A549 treated with dexamethasone at 1 μM for 4 hours (cell line): ENCODE measurements at places on chromosomes 5 and 9. TPM values are rescaled to one million over a fixed set of nuclear protein-coding genes. Genes with fewer than 3 reads are reported as not detected.

Gene SLC6A3
- total RNA-seq = 0.74 to 1.5 TPM (median 1.2 TPM) in 5 replicates

Gene PCDHGB4
- total RNA-seq = 0.50 to 1.2 TPM (median 0.97 TPM) in 5 replicates

Gene KIAA1191
- 76.4 to 94.0 TPM (median 92.3 TPM) in 5 replicates for total RNA-seq

Gene EPB41L4A
- total RNA-seq = 3.7 to 4.2 TPM (median 3.7 TPM) in 5 replicates

Gene ADCY2
- not detected in 5 replicates for total RNA-seq

Gene NUDT12
- total RNA-seq = 1.4 to 1.9 TPM (median 1.6 TPM) in 5 replicates

Gene ADRA1B
- 15.9 to 25.1 TPM (median 21.9 TPM) in 5 replicates for total RNA-seq

Gene PCDHB9
- 0.02 to 0.07 TPM in 2 of 5 replicates, not detected in the others for total RNA-seq

Gene IFNA4
- not detected in 5 replicates for total RNA-seq

Gene C9orf43
- total RNA-seq = 0.45 to 0.63 TPM (median 0.60 TPM) in 5 replicates

Gene WDR38
- total RNA-seq = 0.07 to 0.28 TPM (median 0.16 TPM) in 4 of 5 replicates, not detected in the other

Gene ANKRD18A
- 5.5 to 13.7 TPM (median 10.0 TPM) in 5 replicates for total RNA-seq

Gene TTLL11
- 3.8 to 4.7 TPM (median 4.1 TPM) in 5 replicates for total RNA-seq

Gene ALG2
- total RNA-seq = 43.5 to 52.3 TPM (median 50.7 TPM) in 5 replicates

Gene PCSK1
- 0.12 to 0.31 TPM (median 0.24 TPM) in 5 replicates for total RNA-seq

Gene GADD45G
- total RNA-seq = 0.36 to 0.52 TPM (median 0.45 TPM) in 5 replicates

Gene OR13J1
- total RNA-seq = not detected in 5 replicates

Gene TMEM215
- 0.02 TPM in 3 of 5 replicates, not detected in the others for total RNA-seq

Gene PRLR
- 0.02 to 0.14 TPM (median 0.08 TPM) in 5 replicates for total RNA-seq

Gene CTXN3
- total RNA-seq = not detected in 5 replicates

Gene DAPK1
- total RNA-seq = 21.1 to 31.2 TPM (median 28.0 TPM) in 5 replicates

Gene KCNV2
- not detected in 5 replicates for total RNA-seq

Gene TMEM171
- 4.3 to 5.6 TPM (median 4.9 TPM) in 5 replicates for total RNA-seq

Gene CEL
- 0.30 to 0.85 TPM (median 0.69 TPM) in 5 replicates for total RNA-seq

Gene PCDHA1
- total RNA-seq = 0.08 to 0.21 TPM (median 0.18 TPM) in 5 replicates

Gene IL7R
- 0.19 to 0.87 TPM (median 0.45 TPM) in 5 replicates for total RNA-seq

Gene FOXE1
- 2.3 to 3.7 TPM (median 3.5 TPM) in 5 replicates for total RNA-seq

Gene LCNL1
- 0.03 to 0.31 TPM (median 0.18 TPM) in 5 replicates for total RNA-seq

Gene TTC23L
- total RNA-seq = 0.21 to 0.33 TPM in 2 of 5 replicates, not detected in the others

Gene CD72
- total RNA-seq = 0.18 to 0.42 TPM (median 0.29 TPM) in 4 of 5 replicates, not detected in the other

Gene EGR1
- total RNA-seq = 8.6 to 14.0 TPM (median 11.8 TPM) in 5 replicates
